ENCODE measurements at places on chromosomes 7 and 10.

DNA sequence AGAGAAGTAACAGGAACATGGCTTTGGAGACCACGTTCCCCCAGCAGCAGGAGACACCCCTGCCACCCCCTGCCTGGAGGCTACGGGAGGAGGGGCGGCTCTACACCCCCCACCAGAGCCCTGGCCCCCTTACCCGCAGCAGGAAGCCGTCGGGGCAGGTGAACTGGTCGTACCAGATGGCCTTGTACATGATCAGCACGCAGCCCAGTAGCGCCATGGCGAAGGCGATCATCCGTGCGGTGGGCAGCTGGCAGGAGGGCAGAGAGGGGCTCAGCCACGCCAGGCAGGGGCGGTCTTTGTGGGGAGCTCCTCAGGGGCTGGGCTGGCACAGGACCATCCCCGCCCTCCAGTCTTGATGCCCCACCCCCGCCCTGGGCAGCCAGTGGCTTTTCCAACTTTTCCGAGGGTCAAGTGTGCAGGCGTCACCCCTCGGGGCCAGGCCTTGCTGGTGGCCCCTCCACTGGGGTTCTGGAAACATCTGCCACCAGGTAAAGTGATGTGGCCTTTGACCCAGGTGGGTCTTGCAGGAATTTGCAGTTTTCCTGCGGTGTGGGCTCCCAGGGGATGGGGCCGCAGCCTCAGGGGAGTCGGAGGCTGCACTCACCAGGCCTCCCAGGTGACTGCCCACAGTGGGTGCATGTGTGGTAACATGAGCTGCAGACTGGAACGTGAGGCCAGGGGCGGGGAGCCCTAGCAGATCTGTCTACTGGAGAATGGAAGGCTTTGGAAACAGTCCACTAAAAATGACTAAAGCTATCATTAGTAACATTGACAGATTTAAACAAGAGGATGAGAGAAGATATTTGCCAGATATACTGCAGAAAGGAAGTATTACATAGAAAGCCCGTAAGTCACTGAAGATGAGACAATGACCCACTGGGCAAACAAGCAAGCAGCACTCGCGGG lies 9.7 kb downstream of the CALY start:
- DNase-seq: no peak

DNA sequence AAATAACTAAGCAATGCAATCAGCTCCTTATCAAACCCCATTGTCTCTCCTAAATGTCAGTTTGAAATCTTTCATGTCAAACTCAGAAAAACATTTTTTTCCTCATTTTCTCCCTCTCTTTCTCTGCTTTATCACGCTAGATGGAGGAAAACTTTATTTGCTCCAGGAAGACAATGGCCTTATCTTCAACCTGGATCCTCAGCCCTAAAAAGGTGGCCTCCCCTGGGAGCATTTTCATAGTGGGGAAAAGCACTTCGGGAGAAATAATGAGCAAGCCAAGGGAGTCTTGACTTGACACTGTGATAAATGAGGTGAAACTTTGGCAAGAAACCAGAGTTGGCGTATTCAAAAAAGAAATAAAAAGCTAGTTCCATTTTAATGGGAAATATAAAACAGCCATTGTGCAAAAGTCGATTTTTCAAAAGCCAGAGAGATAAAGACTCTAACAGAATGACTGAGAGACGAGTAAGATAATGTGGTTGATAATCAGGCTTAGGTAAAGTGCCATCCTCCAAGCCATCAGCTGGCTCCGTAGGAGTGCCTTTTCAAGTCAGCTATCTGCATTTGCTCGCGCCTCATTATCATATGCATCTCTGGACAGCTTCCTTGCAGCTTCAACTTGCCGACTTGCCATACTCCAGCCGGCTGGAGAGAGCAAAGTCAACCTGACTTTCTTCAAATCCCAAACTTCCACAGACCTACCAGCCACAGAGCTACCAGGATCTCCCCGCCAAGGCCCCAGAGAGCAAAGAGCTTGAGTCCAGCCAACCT lies 19.9 kb downstream of the HABP2 start:
- DNase-seq: no peak

DNA sequence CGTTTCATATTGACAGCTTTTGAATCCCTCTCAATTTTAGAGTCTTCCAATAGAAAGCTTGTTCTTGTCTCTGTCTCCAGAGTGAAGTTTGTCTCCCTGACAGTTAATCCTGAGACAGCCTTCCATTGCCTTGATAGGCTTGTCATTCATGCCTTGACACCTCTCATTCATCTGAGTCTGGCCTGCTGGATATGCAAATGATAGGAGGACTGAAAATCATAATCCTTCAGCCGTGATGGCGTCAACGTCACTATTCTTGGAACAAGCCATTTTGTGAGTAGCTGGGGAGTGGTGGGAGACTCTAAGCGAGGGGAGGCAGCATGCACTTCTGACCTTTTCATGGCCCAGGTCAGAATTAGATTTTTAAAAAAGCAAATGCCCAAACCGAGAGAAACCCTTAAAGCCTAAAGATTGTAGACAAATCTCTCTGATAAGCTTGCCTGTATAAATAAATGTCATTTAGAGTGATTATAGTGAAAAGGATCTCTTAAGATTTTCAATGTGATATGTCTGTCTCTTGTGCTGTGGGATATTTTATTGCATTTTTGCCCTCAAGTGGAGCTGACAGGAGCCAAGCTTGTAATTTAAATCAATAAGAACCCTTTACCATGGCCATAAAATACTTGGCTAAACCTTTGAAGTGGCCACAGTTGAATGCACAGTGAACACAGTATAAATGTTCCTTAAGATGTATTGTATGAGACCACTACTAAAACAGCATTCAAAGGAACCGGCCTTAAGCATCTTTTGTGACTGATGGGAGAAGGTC lies 148.8 kb downstream of the SNX10 start:
- no peak for DNase-seq

DNA sequence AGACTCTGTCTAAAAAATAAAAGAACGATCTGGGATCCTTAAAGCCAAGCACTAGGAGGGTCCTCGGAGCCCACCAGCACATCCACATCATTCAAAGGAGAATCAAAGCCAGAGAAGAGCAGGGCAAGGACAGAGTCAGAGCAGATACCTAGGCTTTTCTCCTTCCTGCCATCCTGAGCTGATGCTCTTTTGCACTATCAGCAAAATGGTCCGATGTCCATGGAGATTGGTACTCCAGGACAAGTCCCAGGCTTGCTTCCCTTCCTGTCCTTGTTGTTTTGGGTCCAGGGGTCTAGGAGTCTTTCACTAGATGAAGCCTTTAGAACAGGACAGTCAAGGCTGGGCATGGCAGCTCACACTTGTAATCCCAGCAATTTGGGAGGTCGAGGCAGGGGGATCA lies 58.0 kb upstream of the ELN start:
- DNase-seq: no peak

DNA sequence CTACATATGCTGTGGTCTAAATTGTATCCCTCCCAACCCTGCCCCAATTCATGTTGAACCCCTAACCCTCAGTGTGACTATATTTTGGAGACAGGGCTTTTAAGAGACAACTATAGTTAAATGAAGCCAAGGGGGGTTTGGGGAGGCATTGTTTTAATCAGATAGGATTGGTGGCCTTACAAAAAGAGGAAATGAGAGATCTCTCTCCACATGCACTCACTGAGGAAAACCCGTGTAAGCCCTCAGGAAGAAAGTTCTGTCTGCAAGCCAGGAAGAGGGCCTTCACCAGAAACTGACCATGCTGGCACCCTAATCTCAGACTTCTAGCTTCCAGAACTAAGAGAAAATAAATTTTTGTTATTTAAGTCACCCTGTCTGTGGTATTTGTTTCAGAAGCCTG lies 276.7 kb downstream of the KIF20B start:
- DNase-seq: no peak

DNA sequence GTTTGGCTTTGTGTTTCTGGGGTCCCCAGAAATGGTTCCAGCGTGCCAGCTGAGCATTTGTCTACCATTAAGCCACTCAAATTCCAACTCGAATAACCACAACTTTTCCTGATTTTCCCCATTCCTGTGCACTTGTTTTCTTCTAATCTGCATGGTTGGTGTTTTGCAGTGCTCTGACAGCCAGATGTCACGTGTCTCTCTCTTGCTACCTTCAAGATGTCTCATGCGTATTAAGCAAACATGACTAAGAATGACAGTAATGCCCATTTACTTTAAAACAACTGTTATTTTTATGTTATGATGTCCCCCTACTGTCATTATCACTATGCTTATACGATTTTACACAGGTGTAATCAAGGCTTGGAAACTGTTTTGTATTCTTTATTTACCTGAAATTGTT lies 35.2 kb upstream of the MXI1 start:
- no peak for DNase-seq
